Fibroblast of skin of left biceps (primary cell): ENCODE measurements at places on chromosomes 13 and 19.

DNA sequence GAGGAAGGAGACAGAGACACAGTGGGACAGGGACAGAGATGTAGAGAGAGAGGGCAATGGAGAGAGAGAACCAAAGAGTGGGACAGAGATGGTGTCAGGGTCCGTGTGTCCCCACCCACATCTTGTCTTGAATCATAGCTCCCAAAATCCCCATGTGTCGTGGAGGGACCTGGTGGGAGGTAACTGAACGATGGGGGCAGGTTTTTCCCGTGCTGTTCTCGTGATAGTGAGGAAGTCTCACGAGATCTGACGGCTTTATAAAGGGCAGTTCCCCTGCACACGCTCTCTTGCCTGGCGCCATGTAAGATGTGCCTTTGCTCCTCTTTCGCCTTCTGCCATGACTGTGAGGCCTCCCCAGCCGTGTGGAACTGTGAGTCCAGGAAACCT is 7.5 kb upstream of the PLA2G4C start:
- no peak for DNase-seq

DNA sequence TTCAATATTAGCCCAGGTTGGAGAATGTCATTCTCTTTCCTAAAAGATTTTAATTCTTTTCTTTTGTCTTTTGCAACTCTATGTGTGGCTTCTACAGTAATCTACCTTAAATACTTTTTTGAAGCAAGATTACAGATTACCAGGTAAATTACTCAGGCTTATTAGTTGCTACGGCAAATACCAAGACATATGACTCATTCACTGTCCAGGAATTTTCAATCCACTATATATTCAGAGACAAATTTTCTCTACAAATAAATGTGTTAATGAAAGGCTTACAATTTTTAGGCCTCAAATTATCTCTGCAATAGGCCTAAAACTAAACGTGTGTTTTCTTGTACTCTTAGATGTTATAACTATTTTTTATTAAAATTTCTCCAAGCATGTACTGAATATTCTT is 631.3 kb downstream of the DIAPH3 start:
- no peak for DNase-seq

GRCh38 chr13:41188584-41188983 is 5.8 kb downstream of the KBTBD7 start:
- no peak for DNase-seq

DNA sequence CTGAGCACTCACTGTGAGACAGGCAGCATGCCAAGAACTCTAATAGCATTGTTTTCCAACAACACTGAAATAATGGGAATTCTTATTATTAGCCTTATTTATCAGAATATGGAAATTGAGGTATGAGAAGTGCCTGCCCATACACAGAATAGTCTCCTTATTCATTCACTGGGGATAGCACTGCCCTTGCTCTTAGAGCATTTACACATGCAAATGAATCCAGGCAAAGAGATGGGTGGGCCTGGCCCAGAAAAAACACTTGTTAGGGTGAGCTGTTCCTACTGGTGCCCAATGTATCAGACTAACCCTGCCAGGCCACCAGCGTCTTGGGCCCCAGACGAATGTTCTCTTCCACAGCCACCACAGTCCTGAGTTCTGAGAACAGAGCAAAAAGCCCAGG is 112.9 kb downstream of the TUBA3C start:
- DNase-seq: no peak

DNA sequence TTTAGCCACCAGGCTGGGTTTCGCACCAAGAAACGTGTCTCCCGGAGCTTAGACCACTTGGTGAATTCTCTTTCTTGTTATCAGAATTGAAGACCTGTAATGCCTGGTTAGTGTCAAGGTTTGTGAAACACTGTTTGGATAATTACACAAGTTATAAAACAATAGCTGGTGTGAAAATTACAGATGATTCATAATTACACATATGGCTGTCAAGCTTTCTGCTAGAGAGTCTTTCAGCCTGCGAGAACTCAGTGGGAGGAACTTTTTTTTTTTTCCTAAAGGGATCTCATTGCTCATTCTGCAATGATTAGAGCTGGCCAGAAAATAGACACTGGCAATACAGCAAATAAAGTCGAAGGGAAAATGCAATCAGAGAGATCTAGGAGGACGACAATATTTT is 13.4 kb upstream of the KLK4 start:
- DNase-seq: no peak

DNA sequence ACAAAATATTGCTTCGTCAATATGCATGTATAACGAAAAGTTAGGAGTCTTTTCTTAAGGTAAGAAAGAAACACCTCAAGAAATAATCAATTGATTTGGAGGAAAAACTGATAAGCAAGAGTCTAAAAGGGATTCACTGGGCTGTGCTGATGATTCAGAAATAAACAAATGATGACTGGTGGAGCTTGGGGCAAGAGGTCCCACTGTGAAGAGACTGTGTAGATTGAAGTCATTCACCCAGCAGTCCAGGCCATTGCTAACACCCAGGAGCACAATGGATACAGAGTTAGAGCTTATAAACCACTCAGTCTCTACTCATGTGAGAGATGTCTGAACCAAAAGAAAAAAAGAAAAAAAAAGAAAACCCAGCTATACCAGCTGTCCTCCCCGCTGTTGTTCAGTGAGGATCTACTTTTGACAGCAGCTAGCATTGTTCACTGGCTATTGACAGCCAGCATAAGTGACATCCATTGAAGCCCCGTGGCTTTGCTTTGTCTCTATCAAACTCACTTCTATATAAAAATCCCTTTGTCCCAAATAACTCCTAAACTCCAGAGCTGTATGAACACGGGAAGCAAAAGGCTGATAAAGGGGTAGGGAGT is 255.5 kb downstream of the KCTD12 start:
- no peak for DNase-seq

GRCh38 chr19:7505682-7506384 is 10.1 kb upstream of the ZNF358 start:
- no peak for DNase-seq

- DNase-seq: no peak
Measured at GRCh38 chr13:23433171-23434153, at the start of gene SACS. Gene SACS (minus strand): TSS chr13:23433702. CDS start chr13:23411239, 22,463 bp downstream.

DNA sequence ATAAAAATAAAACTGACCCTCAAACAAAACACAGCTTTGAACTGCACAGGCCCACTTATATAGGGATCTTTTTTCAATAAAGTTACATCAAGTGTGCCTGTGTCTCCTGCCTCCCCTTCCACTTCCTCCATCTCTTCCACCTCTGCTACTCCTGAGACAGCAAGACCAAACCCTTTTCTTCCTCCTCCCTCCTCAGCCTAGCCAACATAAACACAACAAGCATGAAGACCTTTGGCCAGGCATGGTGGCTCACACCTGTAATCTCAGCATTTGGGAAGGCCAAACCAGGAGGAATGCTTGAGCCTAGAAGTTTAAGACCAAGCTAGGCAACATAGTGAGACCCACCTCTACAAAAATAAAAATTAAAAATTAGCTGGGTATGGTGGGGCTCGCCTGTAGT is 72.6 kb downstream of the ELF1 start:
- DNase-seq: no peak

DNA sequence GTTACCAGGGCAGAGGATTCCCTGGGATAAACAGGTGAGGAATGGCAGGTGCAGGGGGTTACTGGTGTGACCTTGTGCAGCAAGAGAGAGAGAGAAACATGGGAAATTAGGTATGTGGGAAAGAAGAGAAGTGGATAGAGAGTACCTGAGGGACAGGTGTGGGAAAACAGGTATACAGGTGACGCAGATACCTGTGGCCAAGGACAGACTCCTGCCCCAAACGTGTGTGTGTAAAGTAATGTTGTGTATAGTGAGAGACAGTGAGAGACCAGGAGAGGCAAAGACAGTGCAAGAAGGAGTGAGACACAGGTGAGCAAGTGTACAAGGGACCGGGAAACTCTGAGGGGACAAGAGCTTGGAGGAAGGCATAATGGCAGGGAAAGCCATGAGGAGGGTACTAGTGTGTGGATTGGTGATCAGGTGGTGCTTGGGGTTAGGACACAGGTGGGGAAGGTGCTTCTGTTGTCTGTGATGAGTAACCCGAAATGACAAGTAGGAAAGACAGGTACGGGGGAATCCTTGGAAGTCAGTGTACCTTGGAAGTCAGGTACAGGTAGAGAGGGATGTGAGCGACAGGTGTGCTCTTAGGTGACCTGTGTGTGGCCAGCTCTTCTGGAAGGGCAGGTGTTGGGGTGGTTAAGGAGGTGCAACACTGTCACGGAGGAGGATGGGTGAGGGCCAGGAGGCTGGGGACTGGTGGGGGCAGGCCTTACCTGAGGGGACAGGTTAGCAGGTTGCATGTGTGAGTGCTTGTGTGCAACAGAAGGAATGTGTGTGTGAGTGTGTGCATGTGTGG is 2.8 kb downstream of the ERFL start:
- no peak for DNase-seq

GRCh38 chr19:29965492-29965891 is 23.5 kb downstream of the URI1 start:
- DNase-seq: no peak

GRCh38 chr13:49996161-49996915 is 504 bp upstream of the TRIM13 start:
- DNase-seq: peak; percentile 89

DNA sequence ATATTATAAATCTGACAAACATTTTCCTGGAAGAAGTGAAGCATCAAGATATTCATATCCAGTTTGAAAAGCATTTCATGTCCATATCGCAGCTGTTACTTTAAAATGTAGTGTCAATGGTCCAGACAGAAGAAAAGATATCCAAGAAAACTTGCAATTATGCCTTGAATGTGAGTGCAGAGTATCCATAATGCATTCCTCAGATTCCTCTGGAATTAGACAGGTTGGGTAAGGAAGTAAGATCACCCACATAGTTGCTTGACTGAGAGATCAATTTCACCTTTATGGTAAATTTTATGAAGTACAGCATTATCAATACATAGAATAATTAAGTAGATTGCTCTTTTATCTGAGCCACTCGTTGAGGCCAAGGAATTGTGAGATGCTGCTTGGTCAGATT is 327.0 kb upstream of the SLITRK5 start:
- DNase-seq: no peak

- DNase-seq: no peak
Measured at GRCh38 chr13:55816976-55817601, 1323.6 kb upstream of the PRR20A start.

- DNase-seq: peak; percentile 2
Measured at GRCh38 chr13:90171649-90172048, 1175.8 kb upstream of the MIR17HG start.

DNA sequence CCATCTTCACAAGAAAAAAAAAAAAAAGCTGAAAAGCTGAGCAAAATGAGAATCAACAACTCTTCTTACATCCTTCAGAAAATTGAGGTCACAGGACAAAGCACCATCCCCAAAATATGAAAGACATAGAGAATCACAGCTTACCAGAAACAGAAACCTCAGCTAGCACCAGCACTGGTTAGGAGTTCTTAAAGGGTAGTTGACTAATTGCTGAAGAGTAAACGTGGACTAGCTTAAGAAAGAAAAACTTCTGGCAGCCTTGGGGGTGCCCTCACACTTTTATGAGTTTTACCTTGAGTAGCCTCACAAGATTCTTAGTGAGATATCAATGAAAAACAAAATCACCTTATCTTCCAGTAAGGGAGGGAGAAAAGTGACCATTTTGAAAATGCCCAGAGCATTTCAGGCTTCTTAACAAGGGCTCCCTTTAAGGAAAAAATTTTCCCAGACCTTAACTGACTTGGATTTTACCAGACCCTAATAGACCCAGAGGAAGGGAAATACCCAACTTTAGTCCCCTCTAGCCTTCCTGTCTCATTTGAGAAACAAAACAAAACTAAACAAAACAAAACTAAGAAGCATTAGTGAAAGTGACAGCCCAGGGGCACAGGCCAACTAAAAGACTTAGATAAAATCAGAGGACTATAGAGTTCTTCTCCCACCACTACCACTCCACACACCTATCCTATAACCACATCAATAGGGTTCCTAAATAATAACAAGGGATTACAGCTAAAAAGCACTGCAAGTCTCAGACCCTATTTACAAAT is 888.6 kb downstream of the DIAPH3 start:
- no peak for DNase-seq

- DNase-seq: peak; percentile 72
Measured at GRCh38 chr19:48926909-48927308, 6.6 kb upstream of the DHDH start.

GRCh38 chr13:97875911-97876310 is 77.6 kb upstream of the IPO5 start:
- DNase-seq: no peak

DNA sequence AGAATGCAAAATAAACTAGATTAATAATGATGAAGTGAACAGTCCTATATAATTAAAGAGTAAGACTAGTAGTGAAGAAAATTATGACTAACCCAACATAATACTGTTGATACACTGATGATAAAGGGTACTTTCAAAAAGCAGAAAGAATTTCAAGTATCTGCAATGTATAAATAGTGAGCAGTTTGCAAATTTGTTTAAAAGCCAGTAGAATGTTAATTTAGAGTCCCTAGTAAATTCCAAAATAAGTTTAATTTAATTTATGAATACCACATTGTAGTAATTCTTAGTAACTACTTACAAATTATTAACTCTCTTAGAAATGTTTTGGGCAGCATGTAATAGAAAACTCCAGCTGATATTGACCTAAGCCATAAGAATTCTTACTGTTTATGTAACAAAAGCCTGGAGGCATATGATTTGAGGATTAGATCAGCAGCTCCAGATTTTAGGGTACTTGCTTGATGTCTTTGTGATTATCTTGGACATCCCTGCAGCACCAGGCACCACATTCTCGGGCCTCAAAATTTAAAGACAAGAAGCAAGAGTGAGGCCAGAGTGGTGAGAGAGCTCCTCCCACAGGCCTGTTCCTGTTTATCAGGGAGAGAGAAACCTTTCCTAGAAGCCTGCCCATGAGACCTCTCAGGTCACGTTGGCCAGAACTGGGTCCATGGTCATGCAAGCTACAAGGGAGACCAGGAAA is 67.6 kb upstream of the TDRD3 start:
- peak; percentile 1 for DNase-seq

DNA sequence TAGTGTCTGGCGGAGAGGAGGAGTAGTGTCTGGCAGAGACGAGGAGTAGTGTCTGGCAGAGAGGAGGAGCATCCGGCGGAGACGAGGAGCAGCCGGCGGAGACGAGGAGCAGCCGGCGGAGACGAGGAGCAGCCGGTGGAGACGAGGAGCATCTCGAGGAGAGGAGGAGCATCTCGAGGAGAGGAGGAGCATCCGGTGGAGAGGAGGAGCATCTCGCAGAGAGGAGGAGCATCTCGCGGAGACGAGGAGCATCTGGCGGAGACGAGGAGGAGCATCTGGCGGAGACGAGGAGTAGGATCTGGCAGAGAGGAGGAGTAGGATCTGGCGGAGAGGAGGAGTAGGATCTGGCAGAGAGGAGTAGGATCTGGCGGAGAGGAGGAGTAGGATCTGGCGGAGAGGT is 18.2 kb downstream of the C13orf46 start:
- no peak for DNase-seq

- DNase-seq: peak; percentile 19
Measured at GRCh38 chr13:90594681-90595080, 752.8 kb upstream of the MIR17HG start.

- no peak for DNase-seq
Measured at GRCh38 chr13:32589471-32589870, 3.2 kb downstream of the PDS5B start.

GRCh38 chr19:18480006-18480691 is 41.7 kb downstream of the ELL start:
- no peak for DNase-seq
